ENCODE measurements at places on chromosomes 5 and 9.

DNA sequence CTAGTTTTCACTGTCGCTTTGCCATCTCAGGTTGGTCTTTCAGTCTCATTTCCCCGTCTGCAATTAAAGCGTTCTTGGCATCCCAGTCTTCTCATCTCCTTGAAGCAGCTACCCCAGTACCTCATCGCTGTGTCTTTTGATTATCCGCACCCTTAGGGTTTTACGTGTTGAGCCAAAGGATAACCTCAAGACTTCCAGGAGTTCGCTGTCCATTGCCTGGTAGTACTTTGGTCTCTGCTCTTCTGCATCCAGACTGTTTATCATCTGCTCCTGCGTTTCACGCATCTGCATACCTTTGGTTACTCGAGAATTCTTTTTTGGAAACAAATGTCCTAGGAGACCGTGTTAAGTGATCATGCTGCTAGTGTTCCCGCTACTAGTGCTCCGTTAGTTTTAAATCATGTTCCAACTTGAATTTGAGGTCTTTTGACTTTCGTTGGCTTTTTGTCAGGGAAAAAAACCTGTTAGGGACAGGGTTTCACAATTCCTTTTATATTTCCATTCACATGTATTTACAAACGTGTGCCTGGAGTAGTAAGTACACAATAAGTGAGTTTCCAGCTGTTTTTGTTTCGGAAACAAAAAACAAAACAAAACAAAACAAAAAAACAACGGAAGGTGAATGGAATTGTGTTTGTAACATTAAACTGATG lies 888 bp downstream of the RABGAP1 start:
- DNase-seq: peak; percentile 38

- DNase-seq: peak; percentile 34
Observed at GRCh38 chr9:35675732-35676392, 2.1 kb downstream of the CA9 start.

GRCh38 chr9:68964102-68964541 lies 49.8 kb downstream of the PRKACG start:
- no peak for DNase-seq

DNA sequence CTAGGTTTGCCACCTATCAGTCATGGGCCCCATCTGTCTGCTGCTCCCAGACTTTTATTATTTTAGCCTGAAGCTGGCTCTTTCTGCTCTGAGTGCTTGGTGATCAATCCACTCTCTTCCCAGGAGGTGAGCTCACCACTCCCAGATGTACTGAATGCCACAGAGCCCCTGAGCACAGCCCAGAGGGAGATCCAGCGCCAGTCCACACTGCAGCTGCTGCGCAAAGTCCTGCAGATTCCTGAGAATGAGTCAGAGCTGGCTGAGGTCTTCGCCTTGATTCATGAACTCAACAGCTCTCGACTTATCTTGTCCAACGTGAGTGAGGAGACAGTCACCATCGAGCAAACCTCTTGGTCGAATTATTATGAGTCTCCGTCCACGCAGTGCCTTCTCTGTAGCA lies 36.0 kb downstream of the HMGXB3 start:
- peak; percentile 96 for DNase-seq

DNA sequence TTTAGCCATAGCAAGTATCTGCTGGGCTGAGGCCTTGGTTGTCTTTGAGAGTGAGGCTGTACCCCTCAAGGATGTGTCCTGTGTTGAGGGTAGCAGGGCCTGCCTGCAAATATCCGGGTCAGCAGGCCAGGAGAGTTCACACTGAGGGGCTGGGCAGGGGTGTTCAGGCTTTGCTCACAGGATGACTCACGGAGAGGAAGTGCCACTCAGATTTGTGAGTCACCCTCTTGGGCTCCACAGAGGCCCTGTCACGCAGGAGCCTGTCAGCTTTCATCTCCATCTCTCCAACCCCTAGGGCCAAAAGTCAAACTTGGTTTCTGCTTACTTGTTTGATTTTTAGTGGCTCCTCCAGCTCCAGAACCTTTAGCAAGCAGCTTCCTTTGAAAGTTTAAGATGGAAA lies 211.5 kb downstream of the SEC61B start:
- DNase-seq: peak; percentile 89

Data from fibroblast of skin of scalp (primary cell).